ENCODE measurements at places on chromosomes 2 and 18.

DNA sequence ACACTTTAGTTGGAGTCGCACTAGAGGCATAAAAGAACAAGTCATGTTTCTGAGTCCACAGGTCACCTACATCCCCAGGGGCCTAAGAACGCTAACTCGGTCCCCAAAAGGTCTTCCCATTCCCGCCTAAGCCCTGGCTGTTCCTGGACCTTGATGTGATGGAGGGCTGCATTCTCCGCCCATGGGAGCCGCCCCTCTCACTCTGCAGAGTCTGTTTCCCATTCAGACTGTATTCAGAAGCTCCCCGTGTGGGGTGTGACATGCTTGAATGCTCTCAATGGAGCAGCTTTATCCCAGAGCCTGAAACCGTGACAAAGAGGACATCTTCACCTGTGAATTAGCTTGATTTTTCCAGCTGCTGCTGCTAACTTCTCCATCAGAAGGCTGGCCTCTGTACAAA, 319.0 kb upstream of the KLHL29 start:
- DNase-seq = no peak

DNA sequence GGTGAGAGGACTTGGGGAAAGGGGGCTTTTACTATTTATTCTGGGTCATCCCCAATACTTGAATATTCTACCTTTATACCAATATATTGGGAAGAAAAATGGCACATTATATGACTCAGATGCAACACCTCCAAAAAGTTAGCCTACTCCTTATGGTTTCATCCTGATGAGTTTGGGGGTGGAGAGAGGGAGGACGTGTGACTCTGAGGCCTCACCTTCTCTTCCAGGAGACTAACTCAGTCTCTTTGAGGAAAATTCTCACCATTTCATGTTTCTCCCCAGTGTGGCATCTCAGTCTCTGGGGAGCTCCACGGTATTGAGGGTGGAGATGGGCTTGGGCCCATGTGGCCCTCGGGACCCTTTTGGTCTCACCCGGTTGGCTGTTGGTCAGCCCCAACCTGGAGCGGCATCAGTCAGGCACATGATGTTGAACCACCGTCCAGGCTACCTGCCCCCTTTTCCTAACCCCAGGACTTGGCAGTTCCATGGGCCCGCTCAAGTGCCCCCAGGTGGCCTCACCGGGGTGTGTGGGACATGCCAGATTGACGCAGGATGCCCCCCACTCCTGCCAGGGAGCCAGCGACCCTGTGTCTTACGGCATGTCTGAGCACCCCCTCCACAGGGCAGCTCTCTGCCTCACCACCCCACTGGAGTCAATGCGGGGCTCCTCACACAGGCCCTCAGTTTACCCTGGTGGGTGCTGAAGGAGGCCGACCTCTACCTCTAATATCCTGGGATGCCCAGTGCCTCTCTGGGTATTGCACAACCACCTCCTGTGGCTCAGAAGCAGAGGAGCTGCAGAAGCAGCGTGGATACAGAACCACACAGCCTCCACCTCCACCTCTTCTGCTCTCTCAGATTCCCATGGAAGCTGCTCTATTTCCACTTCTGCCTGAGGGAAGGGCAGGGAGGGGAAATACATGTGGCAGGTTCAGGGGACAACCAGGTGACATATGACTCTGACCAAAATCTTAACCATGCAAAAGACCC, 297.4 kb downstream of the EIPR1 start:
- no peak for DNase-seq

- DNase-seq = no peak
Measured at GRCh38 chr2:187294043-187294442, 154.0 kb downstream of the CALCRL start.

DNA sequence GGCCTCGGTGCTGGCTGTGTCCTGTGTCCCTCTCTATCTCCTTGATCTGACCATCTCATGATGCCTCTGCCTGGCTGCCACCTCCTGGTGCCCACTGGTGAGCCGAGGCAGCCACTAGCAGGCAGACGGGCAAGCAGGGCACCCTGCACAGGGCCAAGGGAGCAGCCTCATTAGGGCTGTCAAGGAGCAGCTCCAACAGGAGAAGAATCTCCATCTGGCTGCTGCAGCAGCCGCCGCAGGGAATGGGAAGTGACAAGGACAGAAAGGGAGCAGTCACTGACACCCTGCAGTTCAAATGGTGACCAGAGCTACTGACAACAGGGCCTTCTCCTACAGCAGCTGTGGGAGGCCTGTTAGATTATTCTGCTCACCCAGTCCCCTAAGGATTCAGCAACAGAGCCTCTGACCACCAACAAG, 32.6 kb downstream of the ALPK2 start:
- DNase-seq = no peak

GRCh38 chr2:190466819-190467446, 58.8 kb downstream of the MFSD6 start:
- no peak for DNase-seq

- DNase-seq = no peak
Measured at GRCh38 chr2:172394002-172394401, 33.4 kb upstream of the ITGA6 start.

DNA sequence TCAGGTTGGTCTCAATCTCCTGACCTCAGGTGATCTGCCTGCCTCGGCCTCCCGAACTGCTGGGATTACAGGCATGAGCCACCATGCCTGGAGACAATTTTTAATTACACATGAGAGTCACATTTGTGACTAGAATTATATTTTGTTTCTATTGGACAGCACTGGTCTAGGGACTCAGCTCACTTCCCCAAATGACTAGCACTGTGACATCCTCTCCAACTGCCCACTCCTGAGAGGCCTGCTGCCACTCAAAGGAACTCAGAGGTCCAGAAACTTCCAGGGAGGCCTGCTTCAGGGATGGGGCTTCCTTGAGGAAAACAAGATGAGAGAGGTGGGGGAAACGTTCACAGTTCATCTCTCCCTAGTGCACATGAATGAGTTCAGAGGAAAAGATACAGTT, 29.5 kb downstream of the TMEM163 start:
- DNase-seq = no peak

DNA sequence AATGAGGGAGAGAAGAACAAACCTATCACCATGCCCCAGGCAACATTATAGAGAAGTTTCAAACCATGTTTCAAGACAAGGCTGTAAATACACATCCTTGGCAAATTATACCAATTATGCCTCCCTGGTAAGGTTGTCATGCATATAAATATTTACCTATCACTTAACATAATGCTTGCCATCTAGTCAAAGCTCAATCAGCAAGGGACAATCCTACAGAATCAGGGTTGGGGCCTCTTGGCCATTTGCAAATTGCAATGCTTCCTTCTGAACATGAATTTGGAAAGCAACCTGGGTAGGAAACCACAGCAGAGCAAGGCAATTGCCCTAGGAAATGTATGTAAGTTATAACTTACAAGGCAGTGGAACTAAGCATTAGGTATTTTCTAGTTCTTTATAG, 907.2 kb upstream of the CDH2 start:
- DNase-seq = no peak

GRCh38 chr18:42087876-42088275, 132.8 kb downstream of the PIK3C3 start:
- DNase-seq = no peak
